ENCODE measurements at places on chromosomes 1 and 21. TPM values are rescaled to one million over a fixed set of nuclear protein-coding genes. Genes with fewer than 3 reads are reported as not detected.

DNA sequence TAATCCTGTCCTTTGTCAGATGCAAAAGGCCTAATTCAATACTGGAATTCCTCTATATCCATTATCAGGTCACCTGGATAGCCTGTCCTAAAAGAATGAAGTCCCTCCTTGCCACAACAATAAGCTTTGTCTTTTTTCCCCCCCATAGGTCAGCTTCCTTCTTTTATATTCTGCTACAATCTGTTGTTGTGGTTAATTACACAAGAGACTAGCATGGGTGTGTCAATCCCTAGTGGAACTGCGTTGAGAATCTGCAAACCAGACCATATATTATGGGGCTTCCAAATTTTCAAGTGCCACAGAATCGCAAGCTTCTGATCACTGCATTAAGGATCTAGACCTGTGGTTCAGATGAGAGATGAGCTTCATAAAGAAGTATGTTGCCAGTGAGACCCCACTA lies 349.6 kb downstream of the SMYD3 start:
- no peaks in the 10 kb centered on the region for H3K27me3 ChIP-seq
- no peak for DNase-seq
- peaks cover 11% of the 10 kb centered on the region for H3K4me1 ChIP-seq
- no peaks in the 10 kb centered on the region for H3K36me3 ChIP-seq
- H3K4me3 ChIP-seq, result no peak overlapping the region

Gene GPR137B
- total RNA-seq, result 16.0 TPM

DNA sequence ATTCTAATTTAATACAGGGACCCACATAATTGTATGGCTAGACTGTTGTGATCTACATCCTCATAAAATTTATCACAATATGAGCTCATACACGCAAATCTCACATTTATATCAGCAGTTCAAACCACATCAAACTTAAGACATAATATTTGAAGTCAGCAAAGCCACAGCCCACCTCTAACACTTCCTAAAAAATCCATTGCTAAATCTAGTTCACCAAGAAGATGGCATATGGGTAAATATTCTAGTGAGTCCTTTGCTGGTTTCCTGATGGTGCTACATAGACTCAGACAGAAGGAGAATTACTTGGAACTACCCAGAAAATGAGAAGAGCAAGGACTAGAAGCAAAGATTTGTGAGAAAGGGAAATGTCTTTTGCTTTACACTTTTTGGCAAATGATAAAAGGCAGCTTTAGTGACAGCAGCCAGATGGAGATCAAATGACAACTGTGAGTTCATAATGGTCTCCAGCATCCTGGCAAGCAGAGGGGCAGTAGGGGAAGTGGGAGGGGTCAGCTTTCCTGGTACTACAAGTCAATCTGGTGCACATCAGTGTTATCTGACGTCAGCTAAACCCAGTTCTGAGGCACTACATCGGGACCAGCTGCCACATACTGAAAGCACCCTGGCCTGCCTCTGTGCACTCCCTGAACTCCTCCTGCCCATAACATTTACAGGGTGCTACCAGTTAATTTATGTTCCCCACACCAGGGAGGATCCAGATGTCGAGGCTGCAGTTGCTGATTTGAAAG lies 10.6 kb upstream of the GADD45A start:
- no peak overlapping the region for H3K4me3 ChIP-seq
- H3K36me3 ChIP-seq, result no peaks in the 10 kb centered on the region
- DNase-seq, result no peak
- peak overlapping the region; percentile 72 for H3K27ac ChIP-seq

DNA sequence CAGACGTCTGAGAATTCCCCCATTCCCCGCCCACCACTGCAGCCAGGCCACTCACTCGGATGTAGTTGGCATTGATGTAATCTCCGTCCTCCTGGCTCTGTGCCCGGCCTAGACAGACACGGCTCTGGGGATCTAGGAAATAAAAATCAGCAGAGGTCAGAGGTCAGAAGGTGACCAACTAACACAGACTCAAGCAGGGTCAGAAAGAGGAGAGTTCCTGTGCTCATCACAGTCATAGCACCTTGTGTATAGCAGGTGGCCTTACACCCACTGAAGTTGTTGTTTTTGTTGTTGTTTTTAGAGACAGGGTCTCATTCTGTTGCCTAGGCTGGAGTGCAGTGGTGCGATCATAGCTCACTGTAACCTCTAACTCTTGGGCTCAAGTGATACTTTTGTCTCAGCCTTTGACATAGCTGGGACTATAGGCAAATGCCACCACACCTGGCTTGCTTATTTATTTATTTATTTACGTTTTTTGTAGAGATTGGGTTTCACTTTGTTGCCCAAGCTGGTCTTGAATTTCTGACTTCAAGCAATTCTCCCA lies 4.9 kb downstream of the PTPN7 start:
- no peaks in the 10 kb centered on the region for H3K36me3 ChIP-seq
- no peak overlapping the region for H3K27ac ChIP-seq
- H3K27me3 ChIP-seq, result peaks cover 5% of the 10 kb centered on the region
- no peak overlapping the region for H3K4me3 ChIP-seq
- DNase-seq, result no peak

DNA sequence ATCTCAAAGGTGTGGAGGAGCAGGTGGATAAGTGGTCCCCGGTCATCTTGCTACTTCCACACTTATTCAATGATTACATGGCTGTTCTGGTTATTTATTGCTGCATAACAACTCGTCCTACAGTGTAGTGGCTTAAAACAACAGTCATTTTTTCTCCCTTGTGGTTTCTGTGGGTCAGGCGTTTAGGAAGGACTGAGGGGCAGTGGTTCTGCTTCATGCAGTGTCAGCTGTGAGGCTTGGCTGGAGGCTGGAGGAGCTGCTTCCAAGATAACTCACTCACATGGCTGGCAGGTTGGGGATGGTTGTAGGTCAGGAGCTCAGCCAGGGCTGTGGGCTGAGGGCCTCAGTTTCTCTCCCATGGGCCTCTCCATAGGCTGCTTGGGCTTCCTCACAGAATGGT lies 5.9 kb upstream of the SLC6A17 start:
- no peak for DNase-seq
- no peak overlapping the region for H3K4me3 ChIP-seq
- H3K27ac ChIP-seq, result no peak overlapping the region
- peaks cover 13% of the 10 kb centered on the region for H3K27me3 ChIP-seq

DNA sequence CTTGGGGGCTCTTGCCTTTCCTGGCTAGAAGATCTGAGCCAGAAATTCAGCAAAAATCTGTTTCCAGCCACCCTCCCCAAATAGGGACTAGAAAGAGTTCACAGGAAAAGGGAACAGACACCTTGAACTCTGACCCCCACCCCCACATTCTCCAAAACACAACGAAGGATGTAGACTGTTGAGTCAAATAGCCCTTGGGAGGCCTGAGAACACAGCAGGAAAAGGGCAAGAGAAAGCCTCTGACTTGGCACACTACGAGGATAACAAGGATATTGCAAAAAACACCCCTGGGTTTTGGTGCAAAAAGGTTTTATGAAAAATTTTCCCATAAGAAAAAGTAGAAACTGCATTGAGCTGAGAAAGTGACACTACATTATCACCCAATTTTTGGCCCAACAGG lies 1.9 kb upstream of the YRDC start:
- no peak for DNase-seq
- no peaks in the 10 kb centered on the region for H3K27me3 ChIP-seq
- no peaks in the 10 kb centered on the region for H3K36me3 ChIP-seq
- peaks cover 15% of the 10 kb centered on the region for H3K4me1 ChIP-seq

DNA sequence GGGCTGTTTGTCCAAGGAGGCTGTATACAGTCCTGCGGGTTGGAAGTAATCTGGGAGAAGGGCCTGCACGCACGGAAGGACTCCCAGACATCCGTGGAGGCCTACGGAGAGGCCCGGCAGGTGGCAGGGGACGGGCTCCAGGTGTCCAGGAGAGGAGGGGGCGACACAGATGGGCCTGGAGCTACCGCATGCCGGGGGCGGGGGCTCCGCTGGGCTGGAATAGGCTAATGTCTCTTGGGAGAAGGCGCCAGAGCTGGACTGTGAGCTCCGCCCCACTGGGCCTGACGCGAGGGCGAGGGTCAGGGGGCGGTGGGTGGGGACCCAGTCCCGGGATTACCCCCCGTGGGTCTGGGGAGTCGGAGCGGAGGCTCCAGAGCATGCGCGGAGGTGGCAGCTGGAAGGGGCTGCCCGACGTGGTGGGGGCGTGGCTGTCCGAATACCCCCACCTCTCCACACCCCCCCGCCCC lies 659 bp downstream of the AGO1 start:
- peak overlapping the region; percentile 96 for H3K4me3 ChIP-seq
- peak; percentile 73 for DNase-seq
- peak overlapping the region; percentile 68 for H3K27ac ChIP-seq
- peaks cover 3% of the 10 kb centered on the region for H3K27me3 ChIP-seq
- peaks cover 35% of the 10 kb centered on the region for H3K4me1 ChIP-seq
- H3K36me3 ChIP-seq, result peaks cover 6% of the 10 kb centered on the region

DNA sequence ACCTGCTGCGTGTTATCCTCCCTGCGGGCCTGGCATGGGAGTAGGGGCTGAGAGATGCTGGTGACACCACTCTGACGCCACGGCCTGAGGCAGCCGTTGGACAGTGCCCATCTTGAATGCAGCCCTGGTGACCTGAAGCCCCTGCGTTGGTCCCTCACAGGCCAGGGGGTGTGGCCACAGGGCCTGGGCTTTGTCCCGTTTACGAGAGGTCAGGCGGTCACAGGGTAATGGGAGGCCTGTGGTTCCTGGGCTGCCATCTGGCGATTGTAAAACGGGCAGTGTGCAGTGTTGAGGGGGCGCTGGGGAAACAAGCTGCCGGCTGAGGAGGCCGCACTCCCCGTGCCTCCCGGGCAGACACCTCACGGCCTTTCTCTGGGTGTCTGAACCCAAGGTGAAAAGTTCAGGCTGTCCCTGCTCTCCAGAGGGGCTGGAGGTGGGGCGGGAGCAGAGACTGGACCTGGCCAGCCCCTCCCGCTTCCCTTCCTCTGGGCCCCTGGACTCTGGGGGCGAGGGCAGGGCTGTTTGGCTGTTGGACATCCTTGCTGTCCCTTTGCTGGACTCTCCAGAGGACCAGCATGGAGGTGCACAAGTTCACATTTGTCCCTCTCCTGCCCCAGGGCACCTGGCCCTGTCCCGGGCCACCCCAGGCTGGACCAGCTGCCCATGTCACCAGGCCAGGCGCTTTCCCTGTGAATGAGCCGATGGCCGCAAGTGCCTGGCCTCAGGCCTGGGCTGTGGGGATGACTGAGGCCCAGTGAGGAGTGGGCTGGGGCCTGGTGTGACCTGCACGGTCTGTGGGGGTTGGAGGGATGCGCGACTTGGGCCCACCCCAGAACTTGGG lies 42.4 kb downstream of the SKI start:
- H3K4me1 ChIP-seq, result peaks cover 29% of the 10 kb centered on the region
- H3K36me3 ChIP-seq, result no peaks in the 10 kb centered on the region
- DNase-seq, result no peak
- H3K27ac ChIP-seq, result no peak overlapping the region
- no peaks in the 10 kb centered on the region for H3K27me3 ChIP-seq
- no peak overlapping the region for H3K4me3 ChIP-seq

GRCh38 chr1:61926597-61926996 lies 184.3 kb downstream of the PATJ start:
- no peaks in the 10 kb centered on the region for H3K27me3 ChIP-seq
- no peak overlapping the region for H3K27ac ChIP-seq
- H3K4me1 ChIP-seq, result peaks cover 10% of the 10 kb centered on the region
- no peak overlapping the region for H3K4me3 ChIP-seq
- H3K36me3 ChIP-seq, result peaks cover 20% of the 10 kb centered on the region

Gene FCGR3B
- total RNA-seq, result not detected

DNA sequence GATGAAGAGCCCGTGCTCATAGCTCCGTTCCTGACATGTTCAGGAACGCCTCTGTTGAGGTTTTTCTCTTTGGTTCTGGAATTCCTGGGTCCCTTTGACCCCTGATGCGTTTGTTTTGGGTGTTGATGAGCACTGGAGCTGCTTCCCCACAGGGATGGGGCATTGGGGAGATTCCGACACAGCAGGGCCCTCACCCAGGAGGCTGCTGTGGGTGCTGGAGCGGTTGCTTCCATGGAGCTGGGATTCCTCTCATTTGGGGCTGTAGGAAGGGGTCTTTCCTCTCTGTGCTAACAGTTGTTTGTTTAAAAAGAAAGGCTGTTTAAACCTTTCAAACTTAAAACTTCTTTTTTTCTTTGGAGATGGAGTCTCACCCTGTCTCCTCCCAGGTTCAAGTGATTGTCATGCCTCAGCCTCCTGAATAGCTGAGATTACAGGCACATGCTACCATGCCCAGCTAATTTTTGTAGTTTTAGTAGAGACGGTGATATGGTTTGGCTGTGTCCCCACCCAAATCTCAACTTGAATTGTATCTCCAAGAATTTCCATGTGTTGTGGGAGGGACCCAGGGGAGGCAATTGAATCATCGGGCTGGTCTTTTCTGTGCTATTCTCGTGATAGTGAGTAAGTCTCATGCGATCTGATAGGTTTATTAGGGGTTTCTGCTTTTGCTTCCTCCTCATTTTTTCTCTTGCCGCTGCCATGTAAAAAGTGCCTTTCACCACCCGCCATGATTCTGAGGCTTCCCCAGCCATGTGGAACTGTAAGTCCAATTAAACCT lies 48.9 kb downstream of the SKI start:
- no peak for DNase-seq
- no peaks in the 10 kb centered on the region for H3K36me3 ChIP-seq
- peak overlapping the region; percentile 9 for H3K4me3 ChIP-seq
- peak overlapping the region; percentile 77 for H3K27ac ChIP-seq
- peaks cover 39% of the 10 kb centered on the region for H3K4me1 ChIP-seq

DNA sequence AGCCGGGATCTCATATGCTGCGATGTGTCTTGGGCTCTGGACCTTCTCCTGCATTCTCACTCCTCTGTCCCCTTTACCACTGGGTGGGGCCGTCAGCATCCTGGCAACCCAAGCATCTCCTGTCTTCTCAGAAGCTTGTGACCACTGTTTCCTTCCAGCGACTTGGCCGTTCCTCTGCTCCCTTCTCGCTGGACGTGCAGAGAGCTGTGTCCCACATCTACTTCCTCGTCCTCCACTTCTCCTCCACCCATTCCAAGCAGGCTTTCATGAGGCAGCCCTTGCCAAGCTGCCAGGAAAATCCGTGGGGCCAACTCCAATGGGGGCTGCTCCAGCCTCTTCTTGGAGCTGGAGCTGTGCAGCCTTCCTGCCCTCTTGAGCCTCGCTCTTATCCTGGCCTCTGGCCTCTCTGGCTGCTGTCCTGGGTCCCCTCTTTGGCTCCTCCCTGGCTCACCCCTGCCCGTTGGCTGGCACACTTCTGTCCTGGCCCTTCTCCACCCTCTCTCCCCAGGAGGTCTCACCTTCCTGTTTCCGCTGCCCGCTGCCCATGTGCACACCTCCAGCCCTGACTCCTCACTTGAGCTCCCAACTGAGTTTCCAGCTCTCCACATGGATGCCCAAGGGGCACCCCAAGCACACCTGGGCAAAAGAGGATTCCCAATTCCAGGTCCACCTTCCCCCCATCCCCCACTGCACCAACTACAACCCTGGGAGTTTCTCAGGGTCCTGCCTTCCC lies 8.7 kb downstream of the FAM131C start:
- peaks cover 35% of the 10 kb centered on the region for H3K4me1 ChIP-seq
- peaks cover 3% of the 10 kb centered on the region for H3K27me3 ChIP-seq
- H3K36me3 ChIP-seq, result no peaks in the 10 kb centered on the region
- no peak for DNase-seq

Gene UQCRHL
- 2.1 TPM for total RNA-seq

GRCh38 chr1:225519166-225519863 lies 91.5 kb upstream of the LBR start:
- H3K27me3 ChIP-seq, result no peaks in the 10 kb centered on the region
- peaks cover 27% of the 10 kb centered on the region for H3K36me3 ChIP-seq
- no peak overlapping the region for H3K27ac ChIP-seq
- DNase-seq, result no peak
- no peak overlapping the region for H3K4me3 ChIP-seq
- H3K4me1 ChIP-seq, result peaks cover 13% of the 10 kb centered on the region
